ENCODE measurements at places on chromosomes 5 and 9.

DNA sequence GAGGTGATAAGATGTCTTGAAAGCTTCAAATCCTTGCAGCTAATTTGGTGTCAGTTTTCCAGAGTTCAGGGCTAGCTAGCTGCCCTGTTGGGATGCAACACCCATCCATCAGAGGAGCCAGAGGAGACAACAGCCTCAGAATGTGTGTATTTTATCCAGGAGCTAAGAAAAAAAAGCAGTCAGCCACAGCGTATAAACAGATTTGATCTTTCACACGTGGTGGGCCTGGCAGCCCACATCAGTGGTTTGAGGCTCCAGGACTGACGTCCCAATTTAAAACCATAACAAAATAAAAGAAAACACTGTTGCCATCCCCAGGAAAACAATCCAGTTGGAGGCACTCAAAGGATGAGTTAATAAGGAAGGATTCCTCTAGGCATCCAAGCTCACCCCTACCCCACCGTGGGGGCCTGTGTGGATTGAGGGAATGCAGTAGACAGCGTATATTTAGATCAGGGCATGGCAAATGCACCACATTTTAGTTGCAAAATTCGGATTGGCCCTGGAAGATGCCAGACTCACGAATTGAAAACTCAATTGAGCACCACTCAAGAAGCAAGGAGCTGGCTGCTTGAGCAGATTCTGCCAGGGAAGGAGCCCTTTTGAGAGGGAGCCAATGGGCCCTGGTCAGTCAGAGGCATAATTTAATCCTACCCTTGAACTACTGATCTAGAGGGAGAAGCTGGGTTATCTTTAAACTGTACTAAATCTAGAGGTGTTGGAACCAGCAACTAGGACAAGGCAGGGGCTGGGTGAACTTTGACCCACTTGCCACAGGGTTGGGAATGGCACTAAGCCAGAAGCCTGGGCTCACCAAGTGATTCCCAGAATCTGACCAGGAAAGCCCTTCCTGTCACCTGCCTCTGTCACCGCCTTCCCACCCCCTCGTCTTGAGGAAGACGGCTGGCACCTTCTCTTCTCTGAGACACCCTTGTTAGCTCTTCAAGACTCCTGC is 17.5 kb downstream of the ADRA1B start:
- no peak for DNase-seq

DNA sequence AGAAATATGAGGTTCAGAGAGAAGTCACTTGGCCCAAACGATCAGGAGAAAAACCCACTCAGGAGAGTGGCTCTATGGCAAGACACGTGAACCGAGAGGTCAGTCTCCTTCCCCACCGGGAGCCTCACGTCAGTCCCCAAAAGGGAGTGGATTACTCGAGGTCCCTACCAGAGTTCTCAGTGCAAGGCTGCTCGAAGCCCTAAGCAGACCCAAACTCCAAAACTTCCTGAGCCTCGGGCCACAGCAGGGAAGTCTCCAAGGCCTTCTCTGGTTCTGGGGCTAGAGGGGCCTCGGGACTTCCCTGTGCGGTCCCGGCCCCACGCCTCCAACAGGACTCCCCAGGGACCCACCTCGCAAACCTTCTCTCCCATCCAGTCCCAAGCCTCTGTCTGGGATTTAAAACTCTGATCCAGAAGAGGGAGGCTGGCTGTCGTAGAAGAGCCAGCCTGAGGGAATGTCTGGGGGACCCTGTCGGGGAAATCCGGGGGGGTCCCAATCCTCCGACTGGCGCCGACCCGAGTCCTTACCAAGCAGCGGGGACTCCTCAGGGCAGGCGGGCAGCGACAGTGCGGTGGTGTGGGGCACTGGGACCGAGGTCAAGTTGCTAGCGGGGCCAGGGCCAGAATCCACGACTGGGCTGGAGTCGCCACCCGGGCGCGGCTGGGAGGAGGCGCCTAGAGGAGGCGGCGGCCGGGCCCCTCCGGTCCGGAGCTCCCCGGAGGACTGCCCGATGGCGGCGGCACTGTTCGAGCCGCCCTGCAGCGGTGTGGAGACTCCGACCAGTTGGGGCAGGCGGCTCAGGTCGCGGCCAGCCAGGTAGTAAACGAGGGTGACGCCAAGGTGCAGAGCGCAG is 679 bp downstream of the B4GALT1 start:
- peak; percentile 53 for DNase-seq

GRCh38 chr5:155929112-155929511 is 397.9 kb upstream of the SGCD start:
- DNase-seq, result no peak

DNA sequence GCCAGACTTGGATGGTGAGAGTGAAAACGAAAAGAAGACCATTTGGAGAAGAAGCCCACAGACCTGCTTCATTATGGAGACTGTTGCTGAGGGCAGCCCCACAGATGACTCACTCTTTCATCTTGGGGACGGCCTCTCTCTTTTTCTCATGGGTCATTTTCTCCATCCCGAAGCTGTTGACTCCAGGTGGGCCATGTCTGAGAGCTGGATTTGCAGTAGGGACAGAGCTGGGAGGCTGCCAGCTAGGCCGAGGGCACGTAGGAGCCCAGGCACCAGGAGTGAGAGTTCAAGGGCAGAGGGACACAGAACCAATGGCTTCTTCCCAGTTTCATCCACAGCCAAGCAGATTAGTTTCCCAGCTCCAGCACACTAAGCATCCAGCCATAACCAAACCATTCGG is 92.4 kb downstream of the S1PR3 start:
- no peak for DNase-seq

DNA sequence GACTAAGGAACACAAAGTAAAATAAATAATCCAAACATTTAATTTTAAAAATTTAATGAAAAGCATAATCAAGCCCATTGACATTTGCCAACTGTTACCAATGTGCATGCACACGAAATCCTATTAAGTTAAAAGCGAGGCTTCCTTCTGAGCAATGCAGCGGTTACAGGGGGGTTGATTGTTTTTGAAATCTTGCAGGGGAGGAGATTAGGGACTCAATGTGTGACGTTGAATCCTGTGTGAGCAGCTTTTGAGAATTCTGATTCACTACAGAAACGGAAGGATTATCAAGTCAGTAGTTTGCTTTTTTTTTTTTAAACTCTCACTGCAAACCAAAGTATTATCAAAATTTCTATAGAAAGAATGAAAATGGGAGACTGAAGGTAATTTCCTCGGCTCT is 109.5 kb downstream of the PRKACG start:
- no peak for DNase-seq

DNA sequence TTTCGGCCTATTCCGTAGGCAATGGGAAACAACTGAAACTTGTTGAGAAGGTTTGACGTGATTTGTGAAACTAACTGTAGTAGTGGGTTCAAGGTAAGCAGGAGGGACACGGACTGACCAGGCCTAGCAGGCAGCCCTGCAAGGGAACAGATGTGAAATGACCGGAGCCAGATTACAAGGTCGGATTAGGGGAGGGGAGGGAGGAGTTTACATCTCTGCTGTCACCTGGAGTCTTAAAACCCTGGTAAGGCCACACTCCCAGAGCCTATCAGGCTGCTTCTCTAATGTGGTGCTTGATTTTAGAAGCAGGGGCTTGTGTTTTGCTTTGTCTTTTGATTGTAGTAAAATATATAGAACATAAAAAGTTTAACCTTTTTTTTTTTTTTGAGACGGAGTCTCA is 3.5 kb upstream of the SPTAN1 start:
- DNase-seq, result no peak

DNA sequence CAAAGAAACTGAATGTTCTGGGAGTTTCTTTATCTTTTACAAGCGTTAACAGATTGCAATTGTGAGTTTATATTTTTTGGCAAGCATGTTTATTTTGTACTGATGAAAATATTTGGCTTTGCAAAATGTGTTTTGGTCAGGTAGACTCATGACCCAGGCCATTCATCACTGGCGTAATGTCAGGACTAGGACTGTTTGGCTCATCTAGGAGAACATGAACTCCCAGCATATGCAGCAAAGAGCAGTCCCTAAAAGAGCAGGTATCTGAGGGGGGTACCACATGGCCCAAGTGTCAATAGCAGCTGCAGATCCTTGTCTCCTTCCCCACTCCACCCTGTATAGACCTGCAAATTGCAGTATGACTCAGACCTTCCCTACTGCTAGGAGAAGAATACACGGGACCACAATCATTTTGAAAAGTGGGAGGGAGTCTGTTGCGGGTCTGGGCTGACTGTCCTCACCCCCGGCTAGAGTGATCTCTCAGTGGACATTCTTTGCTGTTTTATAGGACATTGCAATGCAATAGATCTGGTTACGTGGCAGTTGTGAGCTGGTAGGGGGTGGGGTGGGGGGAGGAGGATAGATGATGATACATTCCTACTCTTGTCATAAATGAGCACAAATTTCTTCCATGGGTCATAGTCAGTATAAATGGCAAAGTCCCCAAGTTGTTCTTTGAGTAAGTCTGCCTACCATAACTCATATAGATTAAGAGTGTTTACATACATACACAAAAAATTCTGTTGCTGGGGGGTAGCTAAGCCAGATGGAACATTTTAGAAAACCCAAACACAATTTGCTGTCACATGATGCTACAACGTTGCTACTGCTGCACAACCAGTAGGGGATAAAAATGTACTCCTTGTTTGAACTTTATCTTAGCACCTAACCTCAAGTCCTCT is 20.8 kb upstream of the SNCAIP start:
- DNase-seq, result peak; percentile 12

DNA sequence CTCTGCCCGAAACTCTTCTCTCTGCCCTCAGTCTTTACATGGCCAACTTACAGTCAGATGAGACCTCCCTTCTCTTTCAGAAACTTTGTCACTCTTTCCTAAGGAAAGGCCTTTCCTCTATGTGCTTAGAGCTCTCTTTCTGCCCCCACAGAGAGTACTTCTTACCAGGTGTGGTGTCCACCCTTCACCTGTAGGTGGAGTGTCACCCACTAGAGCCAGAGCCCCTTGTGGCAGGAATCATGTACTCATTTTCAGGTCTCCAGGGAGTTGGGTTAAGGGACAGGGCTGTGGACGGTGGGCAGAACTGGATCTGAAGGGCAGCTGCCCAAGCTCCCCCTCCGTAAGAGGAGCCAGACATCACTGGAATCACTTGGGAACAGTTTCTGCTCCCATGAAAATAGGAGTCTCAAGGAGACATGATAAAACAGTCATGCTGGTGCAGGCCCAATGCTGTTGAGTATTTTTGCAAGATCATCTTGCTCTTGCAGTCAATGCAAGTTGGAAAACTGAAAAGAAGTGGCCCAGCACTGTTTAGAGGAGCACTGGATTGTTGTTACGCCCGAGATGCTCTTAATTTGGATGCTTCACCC is 436.7 kb downstream of the ZSWIM6 start:
- no peak for DNase-seq

DNA sequence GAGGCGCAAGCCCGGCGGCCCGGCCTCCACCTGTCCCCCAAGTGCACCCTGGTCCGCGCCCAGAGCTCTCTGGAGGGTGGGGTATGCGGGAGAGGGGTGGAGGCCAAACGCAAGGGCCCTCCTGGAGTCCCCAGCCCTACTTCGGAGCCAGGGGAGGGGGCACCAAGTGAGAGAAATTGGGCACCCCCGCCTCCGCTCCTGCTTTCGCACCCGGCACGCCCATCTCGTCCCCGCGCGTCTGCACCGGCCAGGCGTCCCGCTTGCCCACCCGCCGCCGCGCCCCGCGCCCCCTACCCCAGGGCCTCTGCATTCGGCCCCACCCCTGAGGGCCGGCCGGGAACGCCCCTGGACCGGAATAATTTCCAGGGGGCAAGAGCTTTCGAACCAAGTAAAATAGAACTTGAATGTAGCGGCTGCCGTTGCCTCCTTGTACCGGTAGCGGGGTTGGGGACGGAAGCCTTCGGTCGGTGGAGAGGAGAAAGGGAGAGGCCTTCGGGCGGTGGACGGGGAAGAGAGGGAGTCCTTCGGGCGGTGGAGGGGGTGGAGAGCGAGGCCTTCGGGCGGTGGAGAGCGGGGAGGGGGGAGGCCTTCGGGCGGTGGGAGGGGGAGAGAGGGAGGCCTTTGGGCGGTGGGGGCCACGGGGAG is 694 bp upstream of the PHPT1 start:
- DNase-seq, result no peak

GRCh38 chr5:157351802-157352092 is 85.8 kb downstream of the CYFIP2 start:
- DNase-seq, result no peak

DNA sequence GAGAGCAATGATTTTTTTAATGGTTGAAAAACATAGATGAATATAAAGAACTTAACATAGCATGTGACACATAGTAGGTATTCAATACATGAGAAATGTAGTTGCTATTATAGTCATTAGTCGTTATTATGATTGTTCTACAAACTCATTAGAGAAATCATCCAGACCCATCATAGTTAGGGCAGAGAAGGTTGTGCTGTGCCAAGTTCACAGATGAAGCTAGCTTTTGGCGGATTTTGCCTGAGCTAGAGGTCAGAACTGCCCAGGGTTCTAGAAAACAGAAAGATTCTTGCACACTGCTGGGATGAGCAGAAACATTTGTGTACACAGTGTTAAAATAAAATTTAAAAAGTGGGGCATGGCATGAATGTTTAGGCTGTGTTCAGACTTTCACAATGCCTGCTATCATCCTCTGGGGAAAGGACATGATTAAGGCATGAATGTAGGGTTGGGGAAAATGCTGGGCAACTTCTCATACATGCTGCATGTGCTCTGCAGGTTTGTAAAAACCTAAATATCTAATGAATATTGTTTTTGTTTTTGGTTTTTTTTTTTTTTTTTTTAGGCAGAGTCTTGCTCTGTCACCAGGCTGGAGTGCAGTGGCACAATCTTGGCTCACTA is 33.3 kb upstream of the RAD23B start:
- DNase-seq, result no peak

DNA sequence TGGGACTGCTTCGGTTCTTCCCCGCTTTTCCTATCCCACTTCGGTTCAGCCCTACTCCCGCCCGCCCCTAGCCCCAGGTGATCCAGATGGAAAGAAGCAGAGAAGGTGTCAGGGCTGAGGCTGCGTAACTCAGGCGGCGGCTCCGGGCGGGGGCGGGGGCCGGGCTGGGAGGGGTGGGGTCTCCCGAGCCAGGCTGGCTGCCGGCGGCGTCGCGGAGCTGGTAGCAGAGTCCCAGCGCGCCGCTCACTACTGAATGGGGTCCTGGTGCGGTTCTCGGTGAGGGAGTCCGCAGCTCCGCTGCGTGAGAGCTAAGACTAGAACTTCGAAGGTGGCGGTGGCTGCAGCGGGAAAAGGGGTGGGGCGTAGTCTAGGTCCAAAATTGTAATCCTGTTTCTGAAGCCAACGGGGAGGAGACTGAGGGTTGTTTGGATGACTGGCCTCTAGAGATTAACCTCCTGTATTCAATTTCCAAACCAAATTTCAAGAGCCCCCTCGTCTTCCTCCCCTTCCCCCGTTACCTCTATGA is 1.4 kb downstream of the PRR16 start:
- DNase-seq, result peak; percentile 61

GRCh38 chr5:157867751-157868387 is 8.9 kb upstream of the CLINT1 start:
- no peak for DNase-seq

GRCh38 chr5:32785611-32786254 is 74.6 kb downstream of the NPR3 start:
- DNase-seq, result peak; percentile 42

- DNase-seq, result no peak
Observed at GRCh38 chr9:99433555-99433954, 211.5 kb downstream of the SEC61B start.

DNA sequence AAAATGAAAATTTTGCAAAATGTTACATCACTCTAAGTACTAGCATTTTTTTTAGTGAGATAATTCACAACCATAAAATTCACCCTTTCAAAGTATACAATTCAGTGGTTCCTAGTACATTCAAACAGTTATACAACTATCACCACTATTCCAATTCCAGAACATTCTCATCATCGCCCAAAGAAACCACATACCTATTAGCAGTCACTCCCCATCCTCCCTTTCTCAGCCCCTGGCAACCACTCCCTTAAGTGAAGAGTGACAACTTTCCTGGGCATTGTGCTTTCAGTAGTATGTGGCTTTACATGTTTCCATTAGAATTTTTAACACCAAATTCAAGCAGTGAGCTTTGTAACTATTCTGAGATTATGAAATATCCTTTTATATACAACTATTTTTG is 81.4 kb downstream of the RASEF start:
- no peak for DNase-seq
